ENCODE measurements at places on chromosomes 2 and 18.

GRCh38 chr2:120760446-120761135 is 24.9 kb downstream of the GLI2 start:
- H3K27me3 ChIP-seq, result no peaks in the 10 kb centered on the region
- no peak for DNase-seq
- H3K36me3 ChIP-seq, result no peaks in the 10 kb centered on the region
- no peak overlapping the region for H3K27ac ChIP-seq

DNA sequence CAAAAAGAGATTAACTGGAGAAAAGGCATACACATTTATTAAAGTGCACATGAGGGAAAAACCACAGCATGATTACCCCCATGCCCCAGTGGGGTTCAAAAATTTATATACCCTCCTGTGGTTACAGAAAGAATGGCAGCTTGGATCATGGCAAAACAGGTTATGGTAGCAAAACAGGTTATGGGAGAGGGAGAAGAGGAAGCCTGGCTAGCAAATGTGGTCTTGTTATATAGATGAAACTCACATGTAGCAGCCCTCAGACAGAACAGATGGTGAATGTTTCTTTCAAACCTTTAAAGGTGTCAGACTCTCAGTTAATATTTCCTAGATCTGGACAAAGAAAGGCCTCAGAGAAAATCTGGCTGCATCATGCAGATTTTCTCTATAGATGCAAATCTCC is 178.2 kb upstream of the ZC3H15 start:
- H3K27ac ChIP-seq, result no peak overlapping the region
- no peaks in the 10 kb centered on the region for H3K27me3 ChIP-seq
- no peak for DNase-seq
- H3K4me3 ChIP-seq, result no peak overlapping the region
- no peaks in the 10 kb centered on the region for H3K4me1 ChIP-seq
- no peaks in the 10 kb centered on the region for H3K36me3 ChIP-seq

DNA sequence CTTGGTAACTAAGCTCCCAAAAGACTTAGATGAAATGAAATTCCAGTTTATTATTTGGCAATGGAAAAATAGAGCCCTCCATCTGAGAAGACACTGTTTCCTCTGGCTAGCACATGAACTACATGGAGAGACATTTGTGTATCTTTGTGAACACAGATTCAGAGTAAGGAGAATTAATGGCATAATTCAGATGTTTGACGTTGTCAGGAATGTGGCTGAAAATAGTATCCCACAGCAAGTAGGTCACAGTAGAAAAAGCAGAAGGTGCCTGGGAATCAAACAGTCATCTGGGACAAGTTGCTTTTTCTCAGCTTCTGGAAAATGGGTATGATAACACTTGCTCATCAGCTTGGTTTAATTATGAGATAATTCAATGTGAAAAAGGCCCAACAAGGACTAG is 288.6 kb downstream of the PTPRM start:
- H3K4me3 ChIP-seq, result no peak overlapping the region
- no peak overlapping the region for H3K27ac ChIP-seq
- H3K36me3 ChIP-seq, result no peaks in the 10 kb centered on the region
- DNase-seq, result no peak
- H3K4me1 ChIP-seq, result peaks cover 6% of the 10 kb centered on the region

DNA sequence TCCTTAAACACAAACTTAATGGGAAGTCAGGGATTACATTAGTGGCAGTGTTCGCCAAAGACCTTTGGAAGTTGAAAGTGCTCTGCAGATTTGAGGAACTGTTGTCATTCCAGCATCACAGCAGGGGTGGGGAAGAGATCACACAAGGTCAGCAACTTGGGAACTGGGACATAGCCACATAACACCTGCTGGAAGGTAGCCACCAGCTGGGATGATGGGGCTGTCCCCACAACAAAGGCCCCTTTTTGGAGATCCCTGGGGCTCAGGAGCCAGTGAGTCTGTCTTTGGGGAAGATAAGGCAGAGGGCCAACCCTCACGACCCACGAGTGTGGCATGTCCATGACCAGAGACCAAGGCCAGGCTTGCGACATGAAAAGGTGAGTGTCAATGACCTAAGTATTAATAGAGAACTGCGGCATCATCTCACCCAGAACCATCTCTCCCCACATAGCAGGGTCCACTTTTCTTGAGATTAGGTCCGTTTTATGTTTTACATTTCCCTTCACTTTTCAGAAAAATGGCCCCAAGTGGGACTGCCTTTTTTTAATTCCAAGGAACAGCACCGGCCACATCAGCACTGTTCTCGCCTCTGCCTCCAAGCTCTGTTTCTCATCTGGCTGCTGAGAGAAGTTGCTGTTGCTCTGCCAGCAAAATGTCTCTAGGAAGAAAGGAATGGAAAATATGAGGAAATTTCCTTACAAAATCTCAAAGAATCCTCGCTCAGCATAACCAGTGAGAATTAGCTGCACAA is 106.9 kb downstream of the GFPT1 start:
- H3K27me3 ChIP-seq, result no peaks in the 10 kb centered on the region
- no peak for DNase-seq
- H3K4me3 ChIP-seq, result no peak overlapping the region
- no peaks in the 10 kb centered on the region for H3K36me3 ChIP-seq
- no peaks in the 10 kb centered on the region for H3K4me1 ChIP-seq

All from transverse colon (tissue), 4 donors.